Right cardiac atrium (tissue), 5 donors: ENCODE measurements at places on chromosomes 1 and 21.
A peak's percentile ranks its signal among the peaks of the same experiment; 100 is the strongest.

DNA sequence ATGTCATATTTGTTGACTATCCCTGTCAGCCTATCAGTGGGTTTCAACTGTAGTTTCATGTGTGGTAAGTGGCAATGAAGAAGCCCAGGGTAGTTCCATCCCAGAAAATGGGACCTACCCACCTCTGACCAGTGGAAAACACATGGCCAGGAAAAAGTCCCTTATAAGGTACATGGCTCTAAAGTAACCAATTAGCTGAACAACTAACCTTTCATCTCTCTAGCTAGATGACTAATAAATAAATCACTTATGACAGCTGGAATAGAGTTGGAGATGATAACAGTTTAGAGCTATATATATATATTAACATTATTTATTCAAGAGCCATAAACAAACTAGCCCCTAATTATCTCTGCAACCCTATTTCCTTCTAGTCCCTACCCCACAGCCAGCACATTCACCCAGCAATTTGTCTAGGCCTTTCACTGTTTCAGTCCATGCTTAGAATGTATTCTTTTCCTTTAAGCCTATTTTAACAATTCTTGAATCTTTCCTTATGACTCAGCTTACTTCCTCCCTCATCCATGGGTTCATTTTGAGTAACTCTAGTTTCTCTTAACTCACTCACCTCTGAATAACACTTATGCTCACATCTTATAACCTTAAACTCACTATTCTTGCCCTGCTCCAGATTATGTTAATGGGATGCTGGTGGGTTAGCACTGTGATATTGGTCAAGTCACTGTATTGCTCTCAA lies 83.7 kb downstream of the TNFSF18 start:
- DNase-seq = no peak

GRCh38 chr1:240597153-240597745 lies 14.7 kb downstream of the GREM2 start:
- no peak for DNase-seq

DNA sequence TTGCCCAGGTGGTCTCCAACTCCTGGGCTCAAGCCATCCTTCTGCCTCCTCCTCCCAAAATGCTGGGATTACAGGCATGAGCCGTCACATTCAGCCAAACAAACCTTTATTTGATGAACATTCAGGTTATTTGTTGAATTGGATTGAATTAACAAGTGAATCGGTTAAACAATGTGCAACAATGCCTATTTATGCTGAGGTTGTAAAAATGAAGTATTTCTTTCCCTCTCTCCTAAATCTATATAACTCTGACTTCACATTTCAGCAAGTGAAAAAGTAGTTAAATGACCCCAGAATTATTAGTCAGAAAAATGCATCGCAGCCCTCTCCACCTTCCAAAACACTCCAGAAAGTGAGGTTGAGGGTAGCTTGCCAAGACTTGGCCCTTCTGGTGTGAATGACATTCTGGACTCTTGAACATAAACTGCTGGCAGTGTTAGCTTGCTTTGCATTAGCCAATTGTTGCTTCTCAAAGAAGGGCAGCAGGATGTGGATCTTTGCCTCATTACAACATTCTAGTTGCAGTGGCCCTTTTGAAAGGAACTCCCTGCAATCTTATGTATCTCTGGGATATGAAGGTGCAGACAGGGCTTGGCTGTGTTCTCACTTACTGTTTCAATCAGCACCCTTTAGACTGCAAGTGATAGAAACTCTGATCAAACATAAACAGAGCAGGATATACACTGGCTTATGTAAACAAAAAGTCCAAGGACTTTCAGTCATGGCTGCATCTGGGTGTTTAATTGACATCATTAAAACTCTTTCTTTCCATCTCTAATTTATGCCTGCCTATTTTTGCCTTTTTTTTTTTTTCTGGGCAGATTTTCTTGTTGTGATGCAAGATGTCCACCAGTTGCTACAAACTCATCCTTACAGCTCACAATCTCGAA lies 22.4 kb downstream of the EDN2 start:
- no peak for DNase-seq

DNA sequence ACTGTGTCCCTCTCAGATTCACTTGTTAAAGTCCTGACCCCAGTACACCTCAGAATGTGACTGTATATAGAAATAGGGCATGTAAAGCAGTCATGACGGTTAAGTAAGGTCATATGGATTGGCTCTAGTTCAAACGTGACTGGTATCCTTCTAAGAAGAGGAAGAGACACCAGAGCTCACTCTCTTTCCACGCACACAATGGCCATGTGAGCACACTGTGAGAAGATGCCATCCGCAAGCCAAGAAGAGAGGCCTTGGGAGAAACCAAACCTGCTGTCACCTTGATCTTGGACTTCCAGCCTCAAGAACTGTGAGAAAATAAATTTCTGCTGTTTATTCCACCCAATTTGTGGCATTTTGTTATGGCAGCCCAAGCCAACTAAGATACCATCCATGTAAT lies 56.8 kb upstream of the IRF2BP2 start:
- DNase-seq = no peak

DNA sequence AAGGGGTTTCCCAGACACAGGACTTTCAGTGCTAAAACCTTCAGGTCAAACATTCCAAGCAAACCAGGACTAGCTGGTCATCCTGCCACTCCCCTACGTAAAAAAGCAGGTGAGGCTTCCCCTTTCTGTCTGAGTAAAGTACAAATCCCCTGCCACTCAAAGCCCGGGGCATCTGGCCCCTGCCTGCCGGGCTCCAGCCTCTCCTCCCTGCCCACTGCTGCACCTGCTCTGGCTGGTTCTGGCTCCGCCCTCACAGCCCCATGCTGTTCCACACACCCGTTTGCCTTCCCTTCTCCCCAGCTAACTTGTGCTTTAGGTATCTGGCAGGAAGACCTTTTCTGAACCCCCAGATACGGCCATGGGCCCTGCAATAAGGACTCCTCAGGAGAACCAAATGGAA lies 23.3 kb upstream of the S100A7 start:
- no peak for DNase-seq

- DNase-seq = no peak
Observed at GRCh38 chr1:67250051-67250653, 57.5 kb upstream of the IL12RB2 start.

- DNase-seq = no peak
Observed at GRCh38 chr1:11924334-11925195, 1.7 kb downstream of the KIAA2013 start.

DNA sequence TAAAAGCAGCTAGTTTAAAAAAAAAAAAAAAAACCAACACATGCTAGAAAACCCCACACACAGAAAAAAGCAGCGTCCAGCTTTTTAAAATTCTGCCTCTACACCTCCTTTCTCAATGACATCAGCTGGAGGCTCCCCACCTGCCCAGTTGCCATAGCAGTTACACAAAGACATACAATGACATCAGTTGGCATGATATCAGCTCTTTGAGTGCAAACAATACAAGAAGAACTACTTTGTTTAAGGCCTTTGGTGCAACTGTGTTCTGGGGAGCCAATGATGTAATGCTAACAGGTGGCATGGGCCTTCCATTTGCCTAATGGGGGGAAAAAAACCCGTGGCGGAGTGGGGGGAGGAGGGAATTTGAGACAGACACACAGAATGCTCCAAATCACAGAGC lies 32.9 kb downstream of the DUSP10 start:
- no peak for DNase-seq

GRCh38 chr1:32337855-32338636 lies 2.0 kb upstream of the MARCKSL1 start:
- peak; percentile 86 for DNase-seq

GRCh38 chr1:2137257-2138121 lies 57.1 kb downstream of the FAAP20 start:
- peak; percentile 31 for DNase-seq

DNA sequence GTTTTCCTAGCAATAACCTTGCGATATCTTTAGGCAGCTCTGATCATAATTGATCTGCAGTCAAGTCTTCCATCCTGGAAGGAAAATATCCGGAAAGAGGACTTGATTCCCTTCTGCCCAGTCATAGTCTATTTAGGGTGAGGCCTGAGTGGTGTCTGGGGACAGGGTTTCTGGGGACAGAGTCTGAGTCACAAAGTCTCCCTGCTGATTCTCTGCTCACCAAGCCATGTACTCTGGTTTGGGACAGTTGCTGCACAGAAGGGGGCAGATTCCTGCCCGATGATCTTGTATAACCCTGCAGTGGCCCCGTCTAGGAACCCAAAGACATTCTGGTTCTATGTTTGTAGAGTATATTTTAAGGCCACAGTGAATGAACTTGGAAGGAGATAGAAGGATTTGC lies 178.8 kb downstream of the KCNJ6 start:
- DNase-seq = no peak

- no peak for DNase-seq
Observed at GRCh38 chr1:88378560-88378959, 305.5 kb upstream of the PKN2 start.

DNA sequence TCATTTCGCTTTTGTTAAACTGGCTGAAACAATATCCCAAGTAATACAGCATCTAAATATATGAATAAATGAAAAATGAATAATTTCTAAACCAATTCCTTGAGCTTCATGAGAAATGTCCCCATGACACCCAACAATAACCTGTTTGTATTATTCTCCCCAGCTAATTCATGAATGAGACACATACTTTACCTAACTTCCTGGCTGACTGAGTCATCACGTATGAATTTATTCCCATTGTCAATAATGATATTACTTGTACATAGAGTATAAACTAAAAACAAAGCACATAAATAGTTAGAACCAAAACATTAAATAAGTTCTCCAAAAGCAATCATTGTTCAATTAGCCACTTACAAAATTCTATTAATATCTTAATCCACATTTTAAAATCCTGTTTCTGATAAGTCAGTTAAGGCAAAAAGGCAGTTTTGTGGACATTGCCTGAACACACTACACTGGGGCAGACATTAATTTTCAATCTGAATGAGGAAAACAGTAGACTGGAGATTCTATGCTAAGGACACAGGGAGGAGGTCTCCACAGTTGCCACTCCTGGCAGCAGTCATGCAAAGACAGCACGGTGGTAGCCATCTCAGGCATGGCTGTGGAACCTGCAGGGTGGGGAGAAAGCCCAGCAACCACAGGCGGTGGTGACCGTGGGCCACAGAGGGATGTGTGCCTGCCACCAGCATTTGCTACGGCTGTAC lies 48.2 kb downstream of the SLC9C2 start:
- no peak for DNase-seq

DNA sequence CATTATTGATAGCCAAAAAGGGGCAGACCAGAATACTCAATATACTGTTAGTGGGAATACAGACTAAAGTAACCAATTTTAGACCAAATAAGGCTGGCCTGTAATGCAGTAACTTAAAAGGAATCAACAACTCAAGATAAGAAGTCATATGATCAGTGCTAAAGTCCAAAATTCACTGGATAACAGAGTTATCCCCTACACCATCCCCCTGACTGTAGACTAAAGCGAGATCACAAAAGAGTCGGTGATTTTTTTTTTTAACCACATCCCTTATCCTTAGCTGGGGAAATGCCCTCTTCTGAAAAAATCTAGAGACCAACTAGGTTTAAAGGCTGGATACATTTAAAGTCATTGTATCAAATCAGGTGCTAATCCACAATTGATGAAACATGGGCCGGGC lies 7.7 kb downstream of the UBR4 start:
- no peak for DNase-seq

- DNase-seq = no peak
Observed at GRCh38 chr1:162782671-162783070, 7.8 kb upstream of the HSD17B7 start.

- no peak for DNase-seq
Observed at GRCh38 chr1:109635862-109636200, 16.2 kb downstream of the AMPD2 start.

GRCh38 chr1:77978293-77978968 lies 441 bp downstream of the FUBP1 start:
- peak; percentile 54 for DNase-seq

DNA sequence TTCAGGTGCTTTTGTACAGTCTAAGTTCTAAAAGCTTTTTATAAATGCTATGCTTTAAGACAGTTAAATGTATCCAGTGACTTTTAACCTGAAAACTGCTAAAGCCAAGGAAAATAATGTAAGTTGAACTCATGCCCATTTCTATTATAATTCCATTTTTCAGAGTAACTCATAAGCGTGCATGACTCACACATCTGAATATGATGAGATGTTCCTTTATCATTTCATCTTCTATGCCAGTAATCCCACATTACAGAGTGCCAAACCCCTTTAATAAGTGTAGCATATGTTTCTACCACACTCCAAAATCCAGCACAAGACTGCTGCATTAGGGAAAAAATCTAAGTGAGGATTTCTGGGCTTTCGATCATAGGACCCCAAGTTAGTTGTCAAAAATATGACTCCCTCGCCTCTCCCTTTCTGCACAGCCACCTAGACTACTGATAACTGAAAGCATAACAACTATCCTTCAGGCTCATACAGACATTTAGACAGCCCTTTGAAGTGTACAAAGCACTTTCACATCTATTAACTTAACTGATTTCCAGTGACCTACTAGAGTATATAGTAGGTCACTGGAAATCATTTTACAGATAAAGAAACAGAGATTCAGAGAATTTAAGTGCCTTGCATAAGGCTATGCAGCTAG lies 45.3 kb downstream of the JAK1 start:
- DNase-seq = no peak

- peak; percentile 22 for DNase-seq
Observed at GRCh38 chr21:42847726-42848125, 31.6 kb downstream of the WDR4 start.

GRCh38 chr1:151384584-151384983 lies 12.1 kb upstream of the SELENBP1 start:
- no peak for DNase-seq

GRCh38 chr1:230143534-230143933 lies 76.5 kb downstream of the GALNT2 start:
- no peak for DNase-seq

DNA sequence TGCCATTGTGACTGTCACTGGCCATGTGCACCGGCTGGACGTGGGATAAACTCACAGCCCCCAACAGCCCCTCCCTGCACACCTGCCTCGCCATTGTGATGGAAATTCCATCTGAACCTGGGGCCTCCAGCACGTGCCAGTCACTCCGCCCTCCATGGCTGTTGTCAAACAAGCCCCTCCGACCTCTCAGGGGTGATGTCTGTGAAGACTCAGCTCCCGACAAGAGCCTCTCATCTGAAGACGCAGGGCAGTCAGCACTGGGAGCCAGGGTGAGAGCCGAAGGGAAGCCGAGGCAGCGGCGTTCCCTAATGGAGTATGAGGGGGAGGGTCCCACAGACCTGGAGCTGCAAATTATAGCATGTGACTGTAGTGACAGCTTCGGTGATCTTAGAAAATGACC lies 1.4 kb upstream of the KRTAP10-2 start:
- DNase-seq = peak; percentile 47
